ENCODE measurements at places on chromosomes 16 and 17.

- H3K36me3 ChIP-seq = no peaks in the 10 kb centered on the region
- H3K4me3 ChIP-seq = peak overlapping the region; percentile 63
- DNase-seq = peak; percentile 27
- no peaks in the 10 kb centered on the region for H3K27me3 ChIP-seq
- peaks cover 31% of the 10 kb centered on the region for H3K4me1 ChIP-seq
- H3K27ac ChIP-seq = peak overlapping the region; percentile 86
Observed at GRCh38 chr16:56860226-56861020, 4.6 kb upstream of the SLC12A3 start.

DNA sequence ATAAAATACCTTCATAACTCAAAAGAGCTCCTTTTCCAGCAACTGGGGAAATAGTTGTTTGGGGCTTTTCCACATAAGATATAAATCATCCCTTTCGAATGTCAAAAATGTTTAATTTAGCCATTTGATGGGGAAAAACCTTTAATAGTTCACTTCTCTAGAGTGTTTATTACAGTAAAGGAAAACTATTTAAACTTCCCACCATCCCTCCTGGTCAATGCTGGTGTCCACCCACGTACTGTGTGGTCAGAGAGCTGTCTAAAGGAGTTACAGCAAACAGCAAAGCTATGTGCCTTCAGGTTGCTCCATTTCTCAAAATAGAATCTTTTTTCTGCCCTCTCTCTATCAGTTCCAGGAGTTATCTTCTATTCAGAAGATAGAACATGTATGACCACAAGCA, 33.5 kb downstream of the KANSL1 start:
- H3K27ac ChIP-seq = peak overlapping the region; percentile 68
- H3K4me1 ChIP-seq = peaks cover 62% of the 10 kb centered on the region
- no peak for DNase-seq
- no peak overlapping the region for H3K4me3 ChIP-seq
- peaks cover 8% of the 10 kb centered on the region for H3K36me3 ChIP-seq

DNA sequence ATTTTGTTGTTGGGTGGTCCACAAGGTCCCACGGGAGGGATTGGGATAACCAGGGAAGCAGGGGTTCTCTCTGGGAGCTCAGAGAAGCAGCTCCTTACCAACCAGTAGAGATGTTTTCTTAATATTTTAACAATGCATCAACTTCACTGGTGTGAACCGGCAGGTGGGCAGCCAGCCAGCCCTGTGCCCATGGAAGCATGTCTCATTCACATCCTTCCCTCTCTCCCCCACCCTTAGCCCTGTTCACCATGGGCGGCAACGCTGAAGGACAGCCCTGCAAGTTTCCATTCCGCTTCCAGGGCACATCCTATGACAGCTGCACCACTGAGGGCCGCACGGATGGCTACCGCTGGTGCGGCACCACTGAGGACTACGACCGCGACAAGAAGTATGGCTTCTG, 9.3 kb downstream of the MMP2 start:
- peaks cover 4% of the 10 kb centered on the region for H3K27me3 ChIP-seq
- no peak for DNase-seq
- H3K4me1 ChIP-seq = no peaks in the 10 kb centered on the region
- no peaks in the 10 kb centered on the region for H3K36me3 ChIP-seq

- H3K4me3 ChIP-seq = no peak overlapping the region
- peaks cover 21% of the 10 kb centered on the region for H3K36me3 ChIP-seq
- H3K27ac ChIP-seq = no peak overlapping the region
- no peaks in the 10 kb centered on the region for H3K27me3 ChIP-seq
- no peak for DNase-seq
Observed at GRCh38 chr17:3590768-3591167, 18.4 kb downstream of the TRPV1 start.

DNA sequence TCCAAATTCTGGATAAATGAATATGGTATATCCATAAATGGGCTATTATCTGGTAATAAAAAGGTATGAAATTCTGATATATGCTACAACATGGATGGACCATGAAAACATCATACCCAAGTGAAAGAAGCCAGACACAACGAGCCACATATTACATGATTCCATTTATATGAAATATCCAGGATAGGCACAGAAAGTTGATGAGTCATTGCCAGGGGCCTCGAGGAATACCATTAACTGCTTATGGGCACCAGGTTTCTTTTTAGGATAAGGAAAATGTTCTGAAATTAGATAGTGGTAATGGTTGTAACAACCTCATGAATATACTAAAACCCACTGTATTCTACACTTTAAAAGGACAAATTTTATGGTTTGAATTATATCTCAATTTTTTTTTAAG, 123.2 kb downstream of the PITPNC1 start:
- H3K27ac ChIP-seq = no peak overlapping the region
- peaks cover 7% of the 10 kb centered on the region for H3K4me1 ChIP-seq
- no peak for DNase-seq
- H3K4me3 ChIP-seq = no peak overlapping the region
- peaks cover 7% of the 10 kb centered on the region for H3K36me3 ChIP-seq
